ENCODE measurements at places on chromosomes 6 and 20.

- no peak for DNase-seq
Measured at GRCh38 chr6:7916959-7917358, 6.4 kb upstream of the TXNDC5 start.

- no peak for DNase-seq
Measured at GRCh38 chr6:162058281-162058875, 669.2 kb downstream of the PRKN start.

DNA sequence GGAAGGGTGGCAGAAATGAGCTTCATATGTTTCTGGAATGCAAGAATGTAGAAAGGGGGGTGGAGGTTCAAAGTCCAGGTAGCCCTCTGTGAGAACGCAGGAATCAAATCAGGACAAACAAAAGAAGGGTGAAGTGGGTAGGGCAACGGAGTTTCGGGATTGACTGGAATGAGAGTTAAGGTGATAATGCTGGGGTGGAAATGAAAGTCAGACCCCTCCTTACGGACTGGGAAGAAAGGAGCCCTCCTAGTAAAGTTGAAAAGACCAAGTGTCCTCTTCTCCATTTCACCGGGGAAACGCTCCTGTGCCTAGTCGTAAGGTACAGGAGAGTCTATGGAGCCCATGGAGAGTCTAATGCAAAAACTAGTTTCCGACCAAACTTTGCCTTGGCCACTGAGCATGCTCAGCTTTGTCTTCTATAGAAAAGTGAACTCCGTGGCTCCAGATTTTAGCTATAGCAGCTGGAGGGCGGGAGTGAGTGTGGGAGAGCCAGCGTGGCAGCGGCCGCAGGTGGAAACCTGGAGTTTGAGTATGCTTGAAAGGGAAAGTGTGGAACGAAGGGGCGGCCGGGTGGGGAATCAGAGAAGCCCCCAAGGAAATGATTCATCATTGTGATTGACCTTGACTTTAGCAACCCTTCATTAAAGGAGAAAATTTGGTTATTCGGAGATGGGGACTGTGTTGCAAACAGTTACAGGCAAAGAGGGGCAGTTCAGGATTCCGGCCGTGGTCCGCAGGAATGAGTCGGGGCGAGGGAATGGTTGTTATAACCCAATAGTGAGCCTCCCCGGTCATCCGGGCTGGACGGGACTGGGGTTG lies 1.3 kb upstream of the LRRC1 start:
- DNase-seq, result peak; percentile 13

GRCh38 chr20:59577809-59578435 lies 26.4 kb upstream of the PHACTR3 start:
- no peak for DNase-seq

DNA sequence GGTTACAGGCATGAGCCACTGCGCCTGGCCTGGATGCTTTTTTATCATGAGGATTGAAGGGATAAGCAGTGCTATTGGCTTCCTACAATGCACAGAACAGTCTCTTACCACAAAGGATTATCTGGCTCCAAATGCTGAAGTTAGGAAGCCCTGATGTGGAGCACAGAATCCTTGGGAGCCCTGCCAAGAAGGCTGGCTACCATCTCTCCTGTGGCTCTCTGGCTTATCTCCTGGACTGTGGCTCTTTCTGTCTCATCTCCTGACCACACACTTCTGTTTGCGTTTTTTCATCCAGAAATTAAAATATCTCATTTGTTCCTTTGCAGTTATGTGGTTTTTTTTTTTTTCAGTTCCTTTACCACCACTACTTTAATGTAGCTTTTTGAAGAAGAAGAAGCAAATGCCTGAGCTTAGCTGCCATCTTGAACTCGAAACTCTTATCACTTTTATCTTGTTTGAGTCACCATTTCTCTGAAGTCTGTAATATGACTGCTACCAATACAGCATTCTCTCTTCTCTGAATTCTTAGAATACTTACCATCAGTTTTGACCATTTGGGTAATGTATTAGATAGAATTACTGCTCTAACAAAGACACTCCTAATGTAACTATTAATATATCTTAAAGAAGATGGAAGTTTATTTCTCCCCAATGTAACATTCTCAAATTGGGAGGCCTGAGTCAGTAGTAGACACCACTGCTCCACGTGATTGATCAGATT lies 1044.7 kb downstream of the KIF16B start:
- no peak for DNase-seq

DNA sequence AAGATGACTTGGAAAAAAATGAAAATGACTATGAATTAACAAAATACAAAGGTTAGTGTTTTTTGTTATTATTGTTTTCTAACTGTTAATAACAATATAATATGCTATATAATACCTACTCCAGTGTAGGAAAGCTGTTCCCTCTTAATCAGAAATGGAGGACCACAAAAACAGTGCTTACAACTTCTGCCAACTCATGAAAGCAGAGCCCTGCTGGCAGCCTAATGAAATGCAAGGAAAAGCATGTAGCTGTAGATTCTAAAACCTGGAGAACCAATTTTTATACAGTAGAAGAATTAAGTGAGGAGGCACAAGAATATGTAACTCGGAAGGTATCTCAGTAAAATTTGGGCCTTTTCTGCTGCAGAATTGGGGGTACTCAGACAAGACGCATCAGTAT lies 29.4 kb downstream of the PHIP start:
- peak; percentile 5 for DNase-seq

DNA sequence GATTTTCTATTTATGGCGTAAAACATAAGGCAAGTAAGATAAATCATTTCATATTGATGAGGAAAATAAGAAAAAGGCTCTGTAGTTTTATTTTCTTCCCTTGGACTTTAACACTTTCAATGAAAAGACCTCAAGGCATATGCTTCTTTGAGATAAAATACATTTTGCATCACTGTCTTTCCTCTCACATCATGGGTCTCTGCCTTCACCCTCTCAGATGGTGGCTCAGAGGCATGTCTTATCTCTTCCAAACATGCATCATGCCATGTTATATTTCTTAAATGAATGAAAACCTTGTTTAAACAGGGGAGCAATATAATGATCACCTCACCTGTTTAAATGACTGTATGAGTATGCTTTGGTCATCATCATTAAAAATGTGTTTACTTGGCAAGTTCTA lies 59.3 kb downstream of the PRL start:
- DNase-seq, result no peak

- no peak for DNase-seq
Measured at GRCh38 chr6:111776236-111777221, 96.7 kb downstream of the FYN start.

- DNase-seq, result no peak
Measured at GRCh38 chr6:48183811-48184605, 73.0 kb upstream of the PTCHD4 start.

- DNase-seq, result no peak
Measured at GRCh38 chr6:148261470-148261869, 81.2 kb upstream of the SASH1 start.

DNA sequence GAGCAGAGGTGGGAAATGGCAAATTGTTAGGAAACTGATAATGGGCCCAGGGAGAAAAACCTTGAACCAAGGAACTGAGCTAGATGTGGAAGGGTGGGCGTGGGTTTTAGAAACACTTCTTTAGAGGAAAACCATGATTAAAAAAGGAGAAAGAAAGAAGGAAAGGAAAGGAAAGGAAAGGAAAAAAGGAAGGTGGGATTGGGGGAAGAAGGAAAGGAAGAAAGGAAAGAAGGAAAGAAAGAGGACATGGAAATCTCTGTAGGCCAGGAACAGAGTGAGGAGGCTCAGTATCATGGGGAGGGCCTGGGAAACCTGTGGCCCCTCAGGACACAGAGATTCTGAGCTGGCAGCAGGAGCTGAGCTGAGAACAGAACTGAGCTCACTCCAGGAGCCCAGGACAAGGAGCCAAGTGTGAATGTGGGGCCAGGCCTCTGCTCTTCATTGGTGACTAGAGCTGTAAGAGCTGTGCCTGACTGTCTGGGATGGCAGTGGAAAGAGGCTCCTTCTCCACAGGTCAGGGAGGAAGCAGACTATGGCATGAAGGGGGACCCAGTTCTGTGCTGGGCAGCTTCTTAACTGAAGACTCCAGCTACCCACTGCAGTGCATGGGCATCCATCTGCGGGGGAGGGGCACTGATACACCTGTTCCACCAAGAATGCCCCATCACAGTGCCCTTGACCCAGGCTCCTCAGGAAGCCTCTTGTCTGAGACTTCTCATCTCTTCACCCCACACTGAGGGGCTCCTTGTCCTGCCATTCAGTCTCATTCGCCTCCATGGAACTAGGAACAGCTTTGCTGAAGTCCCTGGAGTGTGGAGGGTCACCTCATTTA lies 116.1 kb upstream of the BACH2 start:
- no peak for DNase-seq

DNA sequence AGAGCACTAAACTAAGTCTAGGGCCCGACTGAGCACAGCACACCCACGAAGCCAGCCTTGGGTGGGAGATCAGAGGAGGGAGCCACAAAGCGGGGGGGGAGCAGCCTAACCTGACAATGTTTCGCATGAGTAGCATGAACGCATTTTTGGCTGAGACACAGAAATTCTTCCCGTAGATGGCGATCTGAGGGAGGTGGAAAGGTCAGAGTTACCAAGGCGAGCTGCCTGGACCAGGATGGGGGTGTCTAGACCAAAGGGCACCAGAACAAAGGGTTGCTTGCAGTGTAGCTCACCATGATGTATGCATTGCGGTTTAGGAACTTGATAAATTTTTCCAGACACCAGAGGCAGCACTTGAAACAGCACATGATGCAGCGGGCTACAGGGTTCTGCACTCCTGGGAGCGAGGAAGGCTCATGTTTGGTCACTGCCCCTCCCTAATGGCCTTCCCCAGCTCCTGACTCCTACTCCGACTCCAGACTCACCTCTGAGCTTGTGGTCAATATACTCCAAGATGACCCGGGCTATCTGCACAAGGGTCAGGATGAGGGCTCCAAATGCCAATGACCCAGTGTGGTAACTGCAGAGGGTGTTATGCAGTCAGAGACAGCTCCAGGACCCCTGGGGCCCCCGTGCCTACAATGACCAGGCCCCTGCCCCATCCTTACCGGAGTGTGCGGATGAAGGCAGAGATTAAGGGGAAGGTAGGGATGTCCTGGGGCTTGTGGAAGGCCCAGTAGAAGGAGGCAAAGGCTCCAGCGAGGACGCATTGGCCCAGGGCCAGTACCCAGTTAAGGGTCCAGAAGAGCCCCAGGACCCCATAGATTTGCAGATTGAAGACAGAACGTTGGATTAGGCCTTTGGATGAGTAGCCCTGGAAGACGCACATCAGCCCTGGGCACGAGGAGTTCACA lies 2.8 kb upstream of the NEU1 start:
- DNase-seq, result no peak

DNA sequence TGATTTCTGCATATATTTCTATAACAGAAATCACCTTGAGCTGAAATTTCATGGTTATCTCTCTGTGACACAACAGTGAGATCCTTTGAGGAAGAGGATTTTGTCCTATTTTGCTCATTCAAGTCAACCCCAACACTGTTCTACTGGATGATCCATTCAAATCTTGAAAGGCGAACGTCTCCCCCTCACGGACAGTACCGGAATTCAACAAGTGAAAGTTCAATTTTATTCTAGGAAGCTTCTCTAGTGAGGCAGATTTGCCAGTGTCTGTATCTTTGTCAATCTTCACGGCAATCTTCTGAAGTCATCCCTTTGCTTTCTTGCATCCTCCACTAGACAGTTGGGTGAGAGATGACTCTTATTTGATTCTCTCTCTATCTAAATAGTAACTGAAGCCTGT lies 91.7 kb upstream of the PDE7B start:
- DNase-seq, result no peak

- DNase-seq, result no peak
Measured at GRCh38 chr20:62418709-62419487, 8.4 kb downstream of the RBBP8NL start.

- DNase-seq, result no peak
Measured at GRCh38 chr6:20312606-20313005, 89.1 kb upstream of the E2F3 start.

DNA sequence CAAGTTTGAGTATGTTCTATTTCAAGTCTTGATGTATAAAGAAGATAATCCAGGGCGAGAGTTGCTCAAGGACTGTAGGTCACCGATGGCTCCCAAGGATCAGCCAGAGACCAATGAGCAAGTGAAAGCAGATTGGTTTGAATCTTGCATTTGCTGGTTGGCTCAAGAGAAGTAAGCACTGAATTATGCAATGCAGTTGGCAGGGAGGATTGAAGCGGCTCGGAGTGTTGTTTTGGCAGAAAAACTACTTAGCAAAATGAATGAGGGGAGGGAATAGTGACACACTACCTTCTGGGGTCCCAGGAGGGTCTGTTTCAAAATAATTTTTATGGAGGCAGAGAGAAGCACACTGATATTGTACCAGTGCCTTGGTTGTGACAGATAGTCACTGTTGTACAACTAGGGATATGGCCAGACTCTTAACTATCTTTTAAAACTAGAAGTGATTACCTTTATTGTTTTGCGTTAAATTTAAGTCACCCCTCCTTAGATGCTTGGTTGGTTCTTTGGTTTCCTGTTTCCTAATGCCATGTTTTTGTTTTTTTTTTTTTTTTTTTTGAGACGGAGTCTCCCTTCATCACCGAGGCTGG lies 15.7 kb downstream of the SASH1 start:
- peak; percentile 17 for DNase-seq

- DNase-seq, result no peak
Measured at GRCh38 chr6:81451787-81452186, 300.7 kb downstream of the TENT5A start.

GRCh38 chr6:108632441-108632840 lies 71.7 kb downstream of the FOXO3 start:
- no peak for DNase-seq

GRCh38 chr20:34896086-34896621 lies 19.7 kb downstream of the ACSS2 start:
- no peak for DNase-seq

DNA sequence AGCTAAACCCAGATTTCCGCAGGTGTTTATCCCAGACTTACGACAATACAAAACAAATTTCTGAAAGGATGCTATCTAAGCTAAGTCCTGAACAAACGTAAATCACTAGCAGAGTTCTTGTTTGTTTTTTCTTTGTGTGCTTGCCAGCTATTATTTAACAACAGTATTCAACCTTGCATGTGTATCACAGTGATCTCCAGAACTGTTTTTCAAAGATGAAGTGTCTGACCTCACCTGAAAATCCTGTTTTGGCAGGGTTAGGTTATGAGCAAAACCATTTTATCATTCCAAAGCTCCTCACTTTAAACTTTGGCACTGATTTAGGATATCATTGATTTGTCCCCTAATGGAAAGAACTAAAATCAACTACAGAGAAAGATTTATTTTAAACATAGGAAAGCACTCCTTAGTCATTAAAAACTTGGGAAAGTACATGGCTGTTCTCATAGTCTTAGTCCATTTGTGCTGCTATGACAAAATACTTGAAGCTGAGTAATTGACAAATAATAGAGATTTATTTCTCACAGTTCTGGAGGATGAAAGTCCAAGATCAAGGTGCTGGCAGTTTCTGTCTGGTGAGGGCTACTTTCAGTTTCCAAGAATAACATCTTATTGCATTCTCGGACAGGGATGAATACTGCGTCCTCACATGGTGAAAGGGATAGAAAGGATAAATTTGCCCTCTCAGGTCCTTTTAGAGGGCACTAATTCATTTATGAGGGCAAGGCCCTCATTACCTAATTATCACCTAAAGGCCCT lies 20.8 kb upstream of the BMP5 start:
- no peak for DNase-seq

Measured in CD14-positive monocyte (primary cell).